Activated CD4-positive, alpha-beta memory T cell treated with anti-CD3 and anti-CD28 coated beads for 36 hours (primary cell): ENCODE measurements at places on chromosomes 2 and 18. TPM values are rescaled to one million over a fixed set of nuclear protein-coding genes. Genes with fewer than 3 reads are reported as not detected.

- DNase-seq = no peak
- no peak overlapping the region for H3K27ac ChIP-seq
- H3K36me3 ChIP-seq = no peaks in the 10 kb centered on the region
- peaks cover 2% of the 10 kb centered on the region for H3K4me1 ChIP-seq
- no peak overlapping the region for H3K4me3 ChIP-seq
- peaks cover 3% of the 10 kb centered on the region for H3K27me3 ChIP-seq
Measured at GRCh38 chr18:58453913-58454317, 175.0 kb downstream of the ALPK2 start.

NMUR1 gene
- total RNA-seq = not detected

DNA sequence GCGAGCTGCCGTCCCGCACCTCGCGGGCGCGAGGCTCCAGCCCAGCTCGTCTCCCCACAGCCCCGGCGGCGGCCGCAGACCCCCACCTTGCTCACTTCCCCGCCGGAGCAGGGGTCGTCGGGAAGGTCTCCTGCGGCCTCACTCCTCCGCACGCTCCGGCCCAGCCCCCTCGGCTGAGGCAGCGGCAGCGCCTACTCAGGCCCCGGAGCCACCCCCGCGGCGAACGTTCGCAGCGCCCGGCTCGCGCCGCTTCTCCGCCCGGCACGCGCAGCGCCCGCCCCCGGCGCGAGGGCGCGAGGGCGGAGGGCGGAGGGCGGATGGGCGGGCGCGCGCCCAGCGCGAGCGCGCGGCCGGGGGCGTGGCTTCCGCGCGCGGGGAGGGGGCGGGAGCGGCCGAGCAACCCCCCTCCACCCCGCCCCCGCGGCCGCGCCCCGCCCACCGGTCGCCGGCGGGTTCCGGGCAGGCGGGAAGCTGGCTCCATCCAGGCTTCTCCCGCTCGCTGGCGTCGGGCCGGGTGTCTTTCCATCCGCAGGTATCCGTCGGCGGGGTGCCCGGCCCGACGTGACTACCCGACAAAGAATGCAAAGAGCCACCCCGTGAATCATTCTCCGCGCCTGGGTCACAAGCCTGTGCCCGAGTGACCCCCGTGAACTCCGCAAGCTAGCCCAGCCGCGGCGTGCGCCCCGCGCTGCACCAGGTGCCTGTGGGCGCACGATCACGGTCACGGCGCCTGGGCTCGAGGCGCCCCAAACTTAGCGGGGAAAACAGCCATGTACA lies at the start of gene DTNB:
TSS of gene DTNB (minus strand) at position 278 of the 777 bp plus-strand sequence. CDS start 20,917 bp downstream, outside the sequence.
- peak within 1 kb of the TSS; percentile 62 for H3K27ac ChIP-seq
- DNase-seq = peak; percentile 85
- no peaks in the 10 kb centered on the region for H3K36me3 ChIP-seq
- no peaks in the 10 kb centered on the region for H3K27me3 ChIP-seq
- H3K4me3 ChIP-seq = peak within 1 kb of the TSS; percentile 80
- H3K4me1 ChIP-seq = peaks cover 27% of the 10 kb centered on the region

DNA sequence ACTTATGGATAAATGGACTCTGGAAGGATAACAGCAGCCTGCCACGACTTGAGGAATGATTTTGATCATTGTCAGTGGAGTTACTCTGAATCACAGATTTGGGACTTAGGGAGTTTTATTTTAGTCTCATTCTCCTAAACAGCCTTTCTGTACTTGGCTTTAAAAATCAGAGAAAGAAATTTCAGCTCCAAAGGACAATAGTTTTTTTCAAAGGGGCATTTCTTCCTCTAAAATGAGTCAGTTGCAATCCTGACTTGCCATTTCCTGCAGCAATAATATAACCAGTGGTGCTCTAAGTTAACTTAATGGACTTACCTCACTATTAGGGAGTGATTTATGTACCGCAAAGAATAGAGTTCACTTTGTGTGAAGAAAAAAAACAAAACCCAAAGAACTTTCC lies 35.1 kb upstream of the MTX2 start:
- no peaks in the 10 kb centered on the region for H3K36me3 ChIP-seq
- H3K4me3 ChIP-seq = no peak overlapping the region
- H3K27me3 ChIP-seq = peaks cover 21% of the 10 kb centered on the region
- no peak for DNase-seq
- no peaks in the 10 kb centered on the region for H3K4me1 ChIP-seq

DUSP19 gene
- 2.1 TPM for total RNA-seq

GRCh38 chr2:210046851-210047500 lies 44.5 kb downstream of the RPE start:
- no peaks in the 10 kb centered on the region for H3K27me3 ChIP-seq
- H3K4me1 ChIP-seq = no peaks in the 10 kb centered on the region
- H3K4me3 ChIP-seq = no peak overlapping the region
- peaks cover 12% of the 10 kb centered on the region for H3K36me3 ChIP-seq
- DNase-seq = no peak
- no peak overlapping the region for H3K27ac ChIP-seq

- no peak overlapping the region for H3K4me3 ChIP-seq
- no peaks in the 10 kb centered on the region for H3K36me3 ChIP-seq
- H3K27ac ChIP-seq = no peak overlapping the region
- H3K27me3 ChIP-seq = no peaks in the 10 kb centered on the region
- no peaks in the 10 kb centered on the region for H3K4me1 ChIP-seq
- DNase-seq = no peak
Measured at GRCh38 chr18:12589448-12589847, 68.5 kb downstream of the SPIRE1 start.

- H3K4me1 ChIP-seq = no peaks in the 10 kb centered on the region
- H3K27me3 ChIP-seq = no peaks in the 10 kb centered on the region
- H3K36me3 ChIP-seq = no peaks in the 10 kb centered on the region
- no peak overlapping the region for H3K4me3 ChIP-seq
- no peak overlapping the region for H3K27ac ChIP-seq
- DNase-seq = no peak
Measured at GRCh38 chr2:112725545-112726457, 5.0 kb downstream of the NT5DC4 start.
